ENCODE measurements at places on chromosomes 6 and 20.

- no peak for DNase-seq
These were observed 313.7 kb upstream of the TBX18 start for GRCh38 chr6:85078058-85078457.

DNA sequence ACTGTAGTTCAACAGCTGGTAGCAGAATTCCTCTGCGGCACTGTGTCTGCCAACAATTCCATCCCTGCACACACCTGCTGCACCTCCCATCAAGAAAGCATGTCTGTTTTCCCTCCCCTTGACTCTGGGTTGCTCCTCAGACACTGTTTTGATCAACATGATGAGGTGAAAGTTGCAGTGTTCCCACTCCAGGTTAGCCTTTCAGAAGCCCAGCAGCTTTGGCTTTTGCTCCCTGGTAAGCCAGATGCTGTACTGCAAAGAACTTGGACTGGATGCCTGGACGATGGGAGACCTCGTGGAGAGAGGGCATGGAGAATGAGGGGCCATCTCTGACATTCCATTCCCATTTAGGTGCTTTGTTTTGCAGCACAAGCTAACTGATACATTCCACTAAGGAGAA lies 79.1 kb upstream of the MAFB start:
- no peak for DNase-seq

DNA sequence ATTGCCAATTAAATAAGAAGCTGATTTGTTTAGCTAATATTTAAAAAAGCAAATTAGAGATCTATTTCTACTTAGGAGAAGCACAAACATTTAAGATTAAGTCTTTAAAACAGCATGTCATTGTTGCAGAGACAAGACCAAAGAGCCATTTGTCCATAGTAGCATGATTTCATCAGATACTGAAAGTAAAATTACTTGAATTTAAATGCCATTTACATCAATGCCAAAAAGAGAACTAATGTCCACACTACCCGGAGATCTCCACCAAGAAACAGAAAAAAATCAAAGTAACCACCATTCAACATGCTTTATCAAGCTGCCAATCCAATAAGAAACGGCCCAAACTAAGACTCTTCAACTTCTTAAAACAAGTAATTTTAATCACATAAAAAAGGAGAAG lies 15.7 kb downstream of the AURKA start:
- DNase-seq: no peak

- DNase-seq: no peak
These were observed 1.7 kb downstream of the AFDN start for GRCh38 chr6:167828325-167828956.

- DNase-seq: no peak
These were observed 491.7 kb downstream of the DHX35 start for GRCh38 chr20:39453890-39454289.

GRCh38 chr20:63076421-63076820 lies 69.7 kb upstream of the BHLHE23 start:
- DNase-seq: no peak

DNA sequence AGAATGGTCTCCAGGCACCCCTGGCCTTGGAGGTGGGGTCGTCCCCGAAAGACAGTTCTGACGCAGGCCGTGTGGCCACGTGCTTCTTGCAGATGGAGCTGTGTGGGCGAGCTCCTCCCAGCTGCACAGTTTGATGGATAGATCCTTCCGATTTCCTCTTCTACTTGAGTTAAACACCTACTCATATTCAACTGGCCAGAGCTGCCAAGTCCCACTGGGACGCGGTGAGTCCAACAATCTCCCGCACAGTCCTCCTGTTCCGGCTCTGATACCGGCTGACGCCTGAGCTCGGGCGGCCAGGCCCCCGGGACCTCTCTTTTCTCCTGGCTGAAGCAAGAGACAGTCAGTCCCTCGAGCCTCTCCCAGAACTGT lies 57.9 kb upstream of the DACT2 start:
- no peak for DNase-seq

- no peak for DNase-seq
These were observed 16.1 kb upstream of the SIRPB2 start for GRCh38 chr20:1507276-1507675.

DNA sequence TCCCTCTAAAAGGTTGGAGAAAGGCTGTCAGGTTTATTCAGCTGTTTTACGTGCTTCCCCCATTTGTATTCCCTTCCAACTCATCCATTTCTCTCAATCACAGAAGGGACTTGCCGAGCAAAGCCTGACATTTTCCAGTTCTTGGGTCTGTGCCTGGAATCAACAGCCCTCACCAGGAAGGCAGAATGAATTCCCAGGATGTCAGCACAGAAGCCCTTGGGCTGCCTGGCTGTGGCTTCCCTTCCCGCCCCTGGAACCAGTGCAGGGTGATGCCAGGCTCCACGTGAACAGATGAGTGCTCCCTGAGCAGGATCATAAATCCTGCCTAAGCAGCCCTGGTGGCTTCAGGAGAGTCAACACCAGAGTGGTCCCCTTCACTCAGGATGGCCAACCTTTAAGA lies 86.1 kb upstream of the CD83 start:
- DNase-seq: no peak

DNA sequence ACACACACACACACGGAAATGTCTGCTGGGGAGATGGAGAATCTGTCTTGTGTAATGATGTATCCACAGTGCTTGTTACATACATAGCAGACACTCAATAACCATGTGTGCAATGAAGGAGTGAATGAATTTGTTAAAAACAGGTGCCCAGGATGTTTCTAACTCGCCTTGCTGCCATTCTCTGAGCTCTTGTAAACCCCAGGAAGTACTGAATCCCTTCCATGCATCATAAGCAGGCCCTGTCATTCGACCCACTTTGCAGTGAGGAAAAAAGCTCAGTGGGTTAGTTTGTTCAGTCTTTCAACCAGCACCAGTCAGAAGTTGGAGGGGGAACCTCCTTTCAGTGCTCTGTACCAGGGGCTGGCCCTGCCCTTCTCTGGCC lies 1.4 kb upstream of the KCNK5 start:
- no peak for DNase-seq

GRCh38 chr6:13767121-13767808 lies 47.1 kb downstream of the MCUR1 start:
- DNase-seq: peak; percentile 15

DNA sequence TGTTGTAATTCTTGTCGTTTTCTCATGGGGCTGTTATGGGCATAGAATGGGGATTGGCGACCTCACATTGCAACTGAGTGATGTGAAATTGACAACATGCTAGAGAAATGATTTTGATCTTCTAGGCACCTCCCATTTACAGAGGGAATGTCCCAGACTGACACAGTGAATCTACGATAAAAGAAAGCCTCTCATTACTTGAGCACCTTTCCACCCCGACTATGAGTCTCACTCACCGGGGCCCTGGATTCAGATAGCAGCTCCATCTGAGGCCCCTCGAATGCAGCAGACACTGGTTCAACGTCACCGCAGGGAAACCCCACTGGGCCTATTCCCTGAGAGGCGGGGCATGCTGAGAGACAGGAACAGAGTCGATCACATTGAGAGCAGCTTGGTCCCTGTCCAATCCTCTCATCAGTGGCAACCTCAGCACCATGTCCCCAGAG lies 49.1 kb downstream of the NFATC2 start:
- DNase-seq: no peak

DNA sequence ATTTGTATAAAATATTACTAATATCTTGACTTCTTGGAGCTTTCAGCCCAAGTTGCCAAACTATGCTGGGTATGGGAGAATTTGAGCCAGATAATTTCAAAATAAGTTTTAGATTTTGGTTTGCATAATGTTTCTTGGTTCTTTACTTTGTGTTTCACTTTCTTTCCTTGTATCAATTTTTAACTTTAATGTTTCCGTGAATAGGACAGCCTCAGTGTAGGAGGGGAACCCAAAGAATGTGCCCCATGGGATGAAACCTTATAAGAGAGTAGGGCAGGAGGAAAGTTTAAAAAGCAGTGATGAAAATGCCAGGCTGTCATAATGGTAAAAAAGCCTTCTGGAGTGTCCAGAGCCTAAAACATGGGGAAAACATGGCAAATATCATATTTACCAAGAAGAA lies 252.4 kb upstream of the IRAK1BP1 start:
- no peak for DNase-seq

GRCh38 chr6:157405986-157406385 lies 25.0 kb downstream of the ZDHHC14 start:
- no peak for DNase-seq

GRCh38 chr6:71446057-71446456 lies 157.4 kb downstream of the OGFRL1 start:
- no peak for DNase-seq

GRCh38 chr20:11429168-11429567 lies 488.5 kb upstream of the BTBD3 start:
- DNase-seq: no peak

DNA sequence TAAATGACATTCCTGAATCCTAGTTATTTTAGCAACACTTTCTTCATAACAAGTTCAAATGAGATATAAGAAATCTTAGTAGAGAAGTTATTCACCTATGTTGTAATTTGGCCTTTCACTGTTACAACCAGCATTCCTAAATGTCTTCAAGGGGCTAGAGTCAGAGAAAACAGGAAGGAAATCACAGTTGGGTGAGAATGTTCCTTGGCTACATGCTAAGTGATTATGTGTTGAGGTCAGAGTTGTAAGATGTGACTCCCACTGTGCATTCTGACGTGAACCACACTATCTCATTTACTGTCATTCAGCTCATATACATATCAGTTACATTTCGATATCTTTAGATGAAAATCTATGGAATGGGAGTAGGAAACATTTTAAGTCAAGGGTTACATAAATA lies 51.0 kb upstream of the MLIP start:
- DNase-seq: no peak

DNA sequence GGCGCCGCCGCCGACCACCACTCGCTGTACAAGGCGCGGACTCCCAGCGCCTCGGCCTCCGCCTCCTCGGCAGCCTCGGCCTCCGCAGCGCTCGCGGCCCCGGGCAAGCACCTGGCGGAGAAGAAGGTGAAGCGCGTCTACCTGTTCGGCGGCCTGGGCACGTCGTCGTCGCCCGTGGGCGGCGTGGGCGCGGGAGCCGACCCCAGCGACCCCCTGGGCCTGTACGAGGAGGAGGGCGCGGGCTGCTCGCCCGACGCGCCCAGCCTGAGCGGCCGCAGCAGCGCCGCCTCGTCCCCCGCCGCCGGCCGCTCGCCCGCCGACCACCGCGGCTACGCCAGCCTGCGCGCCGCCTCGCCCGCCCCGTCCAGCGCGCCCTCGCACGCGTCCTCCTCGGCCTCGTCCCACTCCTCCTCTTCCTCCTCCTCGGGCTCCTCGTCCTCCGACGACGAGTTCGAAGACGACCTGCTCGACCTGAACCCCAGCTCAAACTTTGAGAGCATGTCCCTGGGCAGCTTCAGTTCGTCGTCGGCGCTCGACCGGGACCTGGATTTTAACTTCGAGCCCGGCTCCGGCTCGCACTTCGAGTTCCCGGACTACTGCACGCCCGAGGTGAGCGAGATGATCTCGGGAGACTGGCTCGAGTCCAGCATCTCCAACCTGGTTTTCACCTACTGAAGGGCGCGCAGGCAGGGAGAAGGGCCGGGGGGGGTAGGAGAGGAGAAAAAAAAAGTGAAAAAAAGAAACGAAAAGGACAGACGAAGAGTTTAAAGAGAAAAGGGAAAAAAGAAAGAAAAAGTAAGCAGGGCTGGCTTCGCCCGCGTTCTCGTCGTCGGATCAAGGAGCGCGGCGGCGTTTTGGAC lies 2.0 kb downstream of the SOX4 start:
- no peak for DNase-seq

- no peak for DNase-seq
These were observed 25.1 kb upstream of the GSTA4 start for GRCh38 chr6:53020005-53020744.

DNA sequence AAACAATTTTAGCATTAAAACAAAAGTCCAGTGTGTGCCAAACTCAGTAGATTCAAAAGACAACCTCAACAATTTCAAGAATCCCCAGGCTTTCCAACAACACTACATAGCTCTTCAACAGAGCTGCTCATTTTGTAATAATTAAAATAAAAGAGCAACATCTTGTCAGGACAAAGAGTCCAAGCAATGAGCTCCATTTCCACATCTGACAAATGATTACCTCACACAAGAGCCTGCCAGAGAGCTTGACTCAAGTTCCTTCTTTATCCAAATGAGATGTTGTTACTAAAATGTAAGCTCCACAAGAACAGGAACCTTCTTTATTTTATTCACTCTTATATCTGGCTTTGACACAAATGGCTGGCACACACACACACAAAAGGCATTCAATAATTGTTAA lies 449.8 kb downstream of the HACE1 start:
- no peak for DNase-seq

GRCh38 chr6:97465877-97466561 lies 183.0 kb upstream of the MMS22L start:
- DNase-seq: no peak

- DNase-seq: no peak
These were observed 21.9 kb downstream of the ECT2L start for GRCh38 chr6:138817799-138818198.

DNA sequence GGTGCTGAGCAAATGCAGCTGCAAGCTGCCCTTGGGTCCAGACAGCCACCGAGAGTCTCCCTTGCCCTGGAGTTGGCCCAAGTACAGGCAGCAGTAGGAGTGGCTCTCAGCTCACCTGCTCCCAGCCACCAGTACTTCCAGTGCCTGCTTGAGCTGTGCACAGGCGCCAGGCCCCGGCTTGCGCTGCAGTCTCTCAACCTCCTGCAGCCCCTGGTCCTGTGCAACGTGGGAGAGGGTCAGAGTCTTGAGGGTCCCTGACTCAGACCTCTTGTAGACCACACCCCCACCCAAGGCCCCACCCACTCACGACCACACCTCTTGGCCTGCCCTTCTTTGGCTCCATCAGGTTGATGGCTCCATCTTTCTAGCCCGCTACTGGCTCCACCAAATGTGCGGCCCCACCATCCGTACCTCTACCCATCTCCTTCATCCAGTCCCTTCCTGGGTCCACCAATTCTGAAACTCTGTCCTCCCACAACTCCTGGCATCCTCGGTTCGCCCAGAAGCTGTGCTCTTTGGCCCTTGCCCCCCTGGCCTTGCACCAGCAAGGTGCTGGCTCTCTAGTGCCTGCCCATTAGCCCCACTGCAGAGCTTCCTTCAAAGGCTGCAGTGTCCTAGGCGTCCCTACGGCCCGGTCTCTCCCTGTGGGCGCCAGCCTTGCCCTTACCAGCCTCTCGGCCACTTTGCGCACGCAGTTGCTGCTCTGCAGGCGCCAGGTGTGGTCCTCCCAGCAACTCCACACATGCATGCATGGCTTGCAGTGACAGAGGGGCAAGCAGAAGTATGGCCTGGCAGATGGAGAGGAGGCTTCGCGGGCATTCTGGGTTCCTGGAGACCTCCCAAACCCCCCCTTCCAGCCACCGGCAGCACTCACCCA lies 16.5 kb upstream of the SPAG4 start:
- DNase-seq: no peak

DNA sequence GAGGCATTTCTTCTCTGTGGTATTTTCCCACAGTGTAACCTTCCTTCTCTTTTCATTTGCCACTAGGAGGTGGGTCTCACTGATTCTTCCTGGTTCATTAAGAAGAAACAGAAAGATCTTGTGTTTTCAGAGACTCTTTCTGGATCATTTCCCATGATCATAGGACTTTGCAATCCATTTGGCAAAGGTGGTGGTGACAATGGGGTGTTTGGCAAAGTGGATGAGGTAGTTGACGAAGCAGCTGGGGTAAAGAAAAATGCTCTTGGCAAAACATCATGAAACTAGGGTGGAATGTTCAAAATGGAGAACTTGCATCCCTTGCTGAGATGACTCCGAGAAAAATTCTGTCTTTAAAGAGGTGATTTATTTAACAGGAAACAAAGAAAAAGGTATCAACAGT lies 50.6 kb downstream of the TRAF3IP2 start:
- no peak for DNase-seq

- DNase-seq: no peak
These were observed 605.5 kb downstream of the HDGFL1 start for GRCh38 chr6:23174781-23175361.

GRCh38 chr6:165223736-165224135 lies 85.7 kb downstream of the C6orf118 start:
- no peak for DNase-seq

Data from activated T-helper 1 cell treated with Interleukin-2 at 50 U/mL for 16 hours (primary cell).